ENCODE measurements at places on chromosomes 11 and 22.
A peak's percentile ranks its signal among the peaks of the same experiment; 100 is the strongest.

DNA sequence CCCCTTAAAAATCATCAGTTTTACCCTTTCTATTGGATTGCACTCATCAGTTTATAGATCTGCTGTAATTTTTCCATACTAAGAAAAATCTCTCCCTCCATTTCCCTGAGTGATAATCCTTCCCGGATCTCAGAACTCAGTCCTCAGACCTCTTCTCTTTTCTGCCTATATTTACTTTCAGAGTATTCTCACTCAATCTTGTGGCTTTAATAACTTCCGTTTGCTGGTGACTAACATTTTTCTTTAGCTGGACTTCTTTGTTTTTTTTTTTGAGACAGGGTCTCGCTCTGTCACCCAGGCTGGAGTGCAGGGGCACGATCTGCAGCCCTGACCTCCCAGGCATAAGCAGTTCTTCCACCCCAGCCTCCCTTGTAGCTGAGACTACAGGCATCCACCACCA is 10.4 kb downstream of the ATXN10 start:
- no peak overlapping the region for H3K27ac ChIP-seq
- no peak for DNase-seq
- no peaks in the 10 kb centered on the region for H3K36me3 ChIP-seq
- no peaks in the 10 kb centered on the region for H3K27me3 ChIP-seq

DNA sequence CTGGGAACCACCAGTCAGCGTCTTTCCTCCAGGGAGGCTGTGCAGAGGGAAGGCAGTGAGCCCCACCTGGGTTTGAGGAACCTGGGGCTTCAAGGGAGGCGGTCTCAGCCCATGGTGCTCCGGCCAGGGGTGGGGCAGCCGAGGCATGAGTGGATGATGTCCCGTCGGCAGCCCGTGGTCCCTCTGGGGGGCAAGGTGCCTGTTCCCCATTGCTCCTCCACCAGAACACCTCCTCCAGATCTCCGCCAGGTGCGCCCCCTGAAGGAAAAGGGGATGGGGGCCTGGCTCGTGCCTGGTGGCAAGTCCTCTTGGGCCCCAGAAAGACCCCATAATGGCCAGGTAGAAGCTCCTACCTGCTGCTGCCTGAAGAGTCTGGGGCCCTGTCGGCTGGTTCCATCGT is 94.1 kb downstream of the KCNQ1 start:
- peak; percentile 51 for DNase-seq
- H3K27ac ChIP-seq = no peak overlapping the region
- no peaks in the 10 kb centered on the region for H3K27me3 ChIP-seq
- H3K36me3 ChIP-seq = no peaks in the 10 kb centered on the region

DNA sequence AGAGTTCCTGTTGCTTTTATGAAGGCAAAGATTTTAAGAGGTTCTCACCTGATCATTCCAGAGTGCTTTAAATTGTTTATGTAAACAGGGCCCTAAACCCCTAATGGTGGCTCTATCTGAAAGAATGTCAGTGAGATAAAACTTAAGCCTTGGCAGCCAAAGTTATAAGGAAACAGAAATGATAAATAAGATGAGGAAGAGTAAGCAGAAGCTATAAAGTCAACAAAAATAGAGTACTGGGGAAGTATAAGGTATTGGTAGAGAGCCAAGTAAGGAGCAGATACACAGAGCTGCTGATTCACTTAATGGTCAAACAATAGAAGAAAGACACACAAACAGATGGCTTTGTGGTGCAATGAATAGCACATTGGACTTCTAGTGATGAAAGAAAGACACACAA is 37.9 kb downstream of the TMPRSS5 start:
- peaks cover 38% of the 10 kb centered on the region for H3K27me3 ChIP-seq
- no peak overlapping the region for H3K27ac ChIP-seq
- H3K36me3 ChIP-seq = peaks cover 15% of the 10 kb centered on the region
- H3K4me1 ChIP-seq = peaks cover 4% of the 10 kb centered on the region

GRCh38 chr11:112115386-112115785 is 28.7 kb downstream of the SDHD start:
- no peak overlapping the region for H3K4me3 ChIP-seq
- DNase-seq = no peak
- H3K36me3 ChIP-seq = no peaks in the 10 kb centered on the region
- peaks cover 10% of the 10 kb centered on the region for H3K4me1 ChIP-seq
- no peak overlapping the region for H3K27ac ChIP-seq

GRCh38 chr11:94725097-94725496 is 43.1 kb upstream of the AMOTL1 start:
- no peaks in the 10 kb centered on the region for H3K36me3 ChIP-seq
- peaks cover 20% of the 10 kb centered on the region for H3K27me3 ChIP-seq
- H3K27ac ChIP-seq = no peak overlapping the region
- DNase-seq = no peak
- H3K4me1 ChIP-seq = no peaks in the 10 kb centered on the region

GRCh38 chr11:2528301-2529050 is 83.7 kb downstream of the KCNQ1 start:
- H3K27me3 ChIP-seq = peaks cover 17% of the 10 kb centered on the region
- H3K4me1 ChIP-seq = peaks cover 12% of the 10 kb centered on the region
- no peak overlapping the region for H3K27ac ChIP-seq
- peak; percentile 54 for DNase-seq
- no peaks in the 10 kb centered on the region for H3K36me3 ChIP-seq
- no peak overlapping the region for H3K4me3 ChIP-seq
